HFFc6 (cell line): ENCODE measurements at places on chromosomes 16 and 17. TPM values are rescaled to one million over a fixed set of nuclear protein-coding genes. Genes with fewer than 3 reads are reported as not detected.

DNA sequence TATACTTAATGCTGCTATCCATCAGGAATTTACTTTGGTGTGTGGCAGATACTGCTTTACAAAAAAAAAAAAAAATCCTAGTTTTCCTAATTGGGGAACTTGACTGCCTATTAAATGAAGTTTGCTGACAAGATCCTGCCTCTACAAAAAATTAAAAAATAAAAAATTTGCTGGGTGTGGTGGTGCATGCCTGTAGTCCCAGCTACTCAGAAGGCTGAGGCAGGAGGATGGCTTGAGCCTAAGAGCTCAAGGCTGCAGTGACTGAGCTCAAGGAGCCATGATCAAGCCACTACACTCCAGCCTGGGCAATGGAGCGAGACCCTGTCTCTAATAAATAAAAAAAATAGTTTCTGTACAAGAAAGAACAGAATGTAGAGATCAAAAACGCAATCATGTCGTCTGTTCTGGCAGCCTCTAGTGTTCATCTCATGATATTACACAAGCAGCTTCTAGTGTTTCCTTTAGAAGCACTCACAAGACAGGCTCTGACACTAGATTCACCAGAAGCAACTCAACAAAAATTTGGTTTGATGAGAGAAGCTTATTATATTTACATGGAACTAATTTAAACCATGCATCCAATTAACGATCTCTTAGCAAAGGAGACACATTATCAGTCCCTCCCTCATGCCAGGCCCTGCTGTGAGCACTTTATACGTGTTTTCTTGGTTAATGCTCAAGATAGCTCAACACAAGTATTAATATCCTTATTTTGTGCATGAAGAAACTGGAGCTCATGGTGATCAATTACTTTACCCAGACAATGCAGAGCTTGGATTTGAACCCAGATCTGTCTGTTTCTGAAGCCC is 6.8 kb upstream of the KRTAP17-1 start:
- peak; percentile 61 for DNase-seq

DNA sequence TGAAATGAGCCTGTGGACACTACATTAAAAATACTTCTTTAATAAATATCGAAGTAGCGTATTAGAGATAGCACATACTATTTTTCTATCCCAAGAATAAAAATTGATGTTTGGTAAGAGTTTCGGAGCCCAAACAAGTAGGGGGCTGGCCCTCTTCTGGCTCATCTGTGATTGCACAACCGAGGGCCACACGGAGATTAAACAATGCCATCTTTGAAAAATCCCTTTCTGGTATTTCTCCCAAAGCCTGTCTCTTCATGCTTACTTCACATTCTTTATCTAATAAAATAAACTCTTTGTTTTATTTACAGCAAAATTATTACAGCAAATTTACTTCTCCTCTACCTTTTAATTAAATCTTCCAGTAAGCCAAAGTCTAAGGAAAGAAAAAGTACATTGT is 9.6 kb upstream of the MYH11 start:
- DNase-seq = no peak

Gene WDR81
- 13.0 to 17.1 TPM (median 15.1 TPM) in 3 replicates for total RNA-seq

GRCh38 chr16:67800338-67800926 is 5.9 kb downstream of the RANBP10 start:
- DNase-seq = no peak

Gene TCAP
- total RNA-seq = 0.13 to 0.26 TPM (median 0.21 TPM) in 3 replicates

Gene SLC47A1
- not detected in 3 replicates for total RNA-seq

Gene NPIPB4
- 40.8 to 67.8 TPM (median 48.9 TPM) in 3 replicates for total RNA-seq
